ENCODE measurements at places on chromosomes 11 and 22. TPM values are rescaled to one million over a fixed set of nuclear protein-coding genes. Genes with fewer than 3 reads are reported as not detected.

MMP8 gene
- under 0.01 TPM for total RNA-seq

KRTAP5-9 gene
- total RNA-seq: not detected

TSSK2 gene
- not detected for total RNA-seq

KCNQ1 gene
- total RNA-seq: not detected

PYGM gene
- 3.9 TPM for total RNA-seq

H19 gene
- 518 TPM for total RNA-seq

DMC1 gene
- 6.9 TPM for total RNA-seq

All from bronchial smooth muscle cell (primary cell).